ENCODE measurements at places on chromosomes 13 and 19. TPM values are rescaled to one million over a fixed set of nuclear protein-coding genes. Genes with fewer than 3 reads are reported as not detected.

- no peak for DNase-seq
These were observed 12.3 kb upstream of the RASA3 start for GRCh38 chr13:114144606-114145244.

GRCh38 chr19:29535984-29536508 lies 10.3 kb downstream of the VSTM2B start:
- no peak for DNase-seq

RHPN2 gene
- 13.9 TPM for total RNA-seq

ITGBL1 gene
- 94.7 TPM for total RNA-seq

GRCh38 chr13:104414771-104415170 lies 1348.6 kb upstream of the SLC10A2 start:
- no peak for DNase-seq

DNA sequence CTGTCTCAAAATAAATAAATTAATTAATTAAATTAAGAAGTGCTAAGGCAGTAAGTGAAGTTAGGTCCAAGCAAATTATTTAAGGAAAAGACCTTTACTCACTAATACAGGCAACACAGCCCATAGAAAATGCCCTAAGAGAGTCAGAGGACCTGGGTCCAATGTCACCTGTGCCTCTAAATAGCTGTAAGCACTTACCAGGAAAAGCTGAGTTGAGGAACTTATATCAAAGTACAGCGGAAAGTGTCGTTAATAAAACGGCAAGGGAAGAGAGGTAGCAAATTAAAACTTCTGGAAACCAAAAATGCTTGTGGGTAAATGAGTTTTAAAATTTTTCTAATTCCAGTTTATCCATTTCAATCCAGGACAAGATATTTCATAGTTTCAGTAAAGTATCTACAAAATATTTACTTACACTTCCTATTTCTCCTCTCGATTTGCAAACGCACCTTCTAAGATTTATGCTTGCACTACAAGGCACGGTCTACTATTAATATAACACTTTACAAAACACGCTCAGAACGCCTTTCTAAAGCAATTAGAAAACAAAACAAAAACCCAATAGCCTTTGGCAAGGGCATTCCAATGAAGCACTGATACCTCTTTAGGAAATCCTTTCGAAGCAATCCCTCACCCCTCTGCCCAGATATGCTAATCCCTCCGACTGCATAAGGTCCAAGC lies 963 bp downstream of the VPS36 start:
- no peak for DNase-seq

GRCh38 chr13:50758796-50759195 lies 84.7 kb downstream of the DLEU7 start:
- no peak for DNase-seq

UBE2L5 gene
- not detected for total RNA-seq

DNA sequence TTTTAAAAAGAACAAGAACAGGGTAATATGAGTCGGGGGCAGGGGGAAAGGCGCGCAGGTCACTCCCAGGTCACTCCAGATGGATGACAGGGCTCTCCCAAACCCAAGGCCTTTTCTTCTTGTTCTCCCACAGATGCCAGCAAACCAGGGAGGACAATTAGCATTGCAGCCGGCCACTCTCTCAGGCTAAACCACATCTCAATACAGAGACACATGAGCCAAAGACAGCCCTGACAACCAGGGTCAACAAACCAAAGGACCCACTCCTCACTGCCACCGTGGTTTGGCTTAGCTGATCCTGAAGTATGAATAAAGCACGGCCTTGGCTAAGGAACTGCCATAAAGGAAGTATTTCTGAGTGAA lies 47.3 kb downstream of the LATS2 start:
- peak; percentile 69 for DNase-seq

- no peak for DNase-seq
These were observed 12.2 kb downstream of the GTF2F2 start for GRCh38 chr13:45132369-45133064.

Measured in myocyte (in vitro differentiated cells).